Sigmoid colon (tissue), 7 donors: ENCODE measurements at places on chromosomes 16 and 17. TPM values are rescaled to one million over a fixed set of nuclear protein-coding genes. Genes with fewer than 3 reads are reported as not detected.

The TMEM114 gene
- not detected for total RNA-seq

The RMI2 gene
- 0.36 TPM for total RNA-seq

The KRT28 gene
- total RNA-seq = not detected

The MILR1 gene
- 1.8 TPM for total RNA-seq

The SLC5A11 gene
- not detected for total RNA-seq

The C17orf107 gene
- total RNA-seq = 0.99 TPM

The SCARF1 gene
- 4.3 TPM for total RNA-seq

The AHSP gene
- not detected for total RNA-seq

The SYNGR3 gene
- total RNA-seq = 5.5 TPM

The ZNF385C gene
- total RNA-seq = not detected

DNA sequence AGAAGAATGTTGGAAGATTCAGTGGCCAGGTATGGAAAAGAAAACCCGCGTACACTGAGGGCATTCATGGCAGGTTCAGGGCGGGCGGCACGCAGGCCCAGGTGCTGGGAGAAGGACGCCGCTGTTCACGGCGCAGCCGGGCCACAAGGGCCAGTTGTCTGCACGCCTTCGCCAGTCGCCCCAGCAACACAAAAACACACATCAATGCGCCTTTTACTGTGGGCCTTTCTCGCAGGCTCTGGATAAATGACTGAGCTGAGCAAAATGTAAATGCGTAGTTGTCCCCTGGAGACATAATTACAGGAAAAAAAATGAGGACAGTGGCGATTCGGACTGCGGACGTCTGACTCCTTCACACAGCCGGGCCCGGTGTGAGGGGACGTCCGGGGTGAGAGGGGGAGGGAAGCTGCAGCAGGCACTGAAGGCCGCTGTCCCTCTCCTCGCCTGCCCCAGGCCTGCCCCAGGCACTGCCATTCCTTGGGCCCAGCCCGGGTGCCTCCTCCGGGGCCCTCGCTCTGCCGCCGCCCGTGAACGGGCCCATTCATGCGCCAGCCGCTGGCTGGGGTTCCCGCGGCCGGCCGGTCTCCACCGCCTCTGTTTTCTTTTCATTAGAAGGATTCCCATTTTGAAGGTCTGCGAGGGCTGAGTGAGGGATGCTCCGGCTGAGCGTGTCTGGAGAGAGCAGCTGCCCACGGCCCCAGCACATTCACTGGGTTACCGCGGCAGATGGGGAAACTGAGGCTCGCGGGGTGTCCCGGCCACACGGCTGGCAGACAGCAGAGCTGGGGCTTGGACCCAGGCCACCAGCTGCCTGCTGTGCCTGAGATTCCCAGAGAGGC lies 6.5 kb upstream of the ZNF469 start:
- H3K27me3 ChIP-seq = no peaks in the 10 kb centered on the region
- no peaks in the 10 kb centered on the region for H3K36me3 ChIP-seq
- peak; percentile 52 for DNase-seq
- H3K4me3 ChIP-seq = no peak overlapping the region

- peak within 1 kb of the TSS; percentile 64 for H3K4me3 ChIP-seq
- peak within 1 kb of the TSS; percentile 74 for H3K27ac ChIP-seq
- H3K27me3 ChIP-seq = peaks cover 15% of the 10 kb centered on the region
Observed at GRCh38 chr17:41786227-41787020, at the start of gene JUP. Gene JUP, minus strand, starts transcription at chr17:41786711. Its CDS starts 14,857 bp downstream, at chr17:41771854.

DNA sequence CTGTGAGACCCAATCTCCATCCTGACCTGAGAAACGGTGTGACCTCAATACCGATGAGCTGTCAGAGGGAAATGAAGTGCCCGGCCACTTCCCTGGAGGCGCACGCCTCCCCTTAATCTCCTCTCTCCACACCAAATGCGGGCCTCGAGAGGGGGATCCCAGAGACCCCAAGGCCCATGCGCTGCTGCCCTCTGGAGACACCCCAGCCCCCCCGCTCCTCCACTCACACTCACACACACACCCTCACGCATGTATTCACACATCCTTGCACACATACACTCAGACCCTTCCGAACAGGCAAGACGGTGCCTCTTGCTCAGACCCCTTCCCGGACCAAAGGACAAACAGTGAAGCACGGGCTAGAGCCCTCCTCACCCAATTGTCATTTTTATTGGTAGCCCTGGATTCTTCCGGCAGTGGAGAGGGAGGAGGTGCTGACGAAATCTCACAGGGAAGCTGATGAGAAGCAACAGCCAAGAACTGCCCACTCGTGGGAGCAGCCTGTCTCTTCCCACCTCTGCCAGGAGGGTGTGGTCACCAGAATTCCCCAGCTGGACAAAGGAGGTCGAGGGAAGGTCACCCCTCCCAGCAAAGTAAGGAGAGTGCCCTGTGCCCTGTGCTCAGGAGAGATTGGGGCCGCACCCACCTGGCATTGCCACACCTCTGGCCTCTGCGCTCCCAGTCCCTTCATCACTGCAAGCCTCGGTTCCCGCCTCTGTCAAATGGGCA lies 136.0 kb upstream of the TNRC6C start:
- no peaks in the 10 kb centered on the region for H3K27me3 ChIP-seq
- no peaks in the 10 kb centered on the region for H3K36me3 ChIP-seq
- DNase-seq = no peak

GRCh38 chr16:79628501-79628975 lies 28.0 kb upstream of the MAF start:
- H3K27ac ChIP-seq = no peak overlapping the region
- no peak for DNase-seq
- no peak overlapping the region for H3K4me3 ChIP-seq
- H3K27me3 ChIP-seq = no peaks in the 10 kb centered on the region

GRCh38 chr17:29973005-29973404 lies 31.6 kb downstream of the EFCAB5 start:
- H3K4me3 ChIP-seq = no peak overlapping the region
- DNase-seq = no peak
- no peaks in the 10 kb centered on the region for H3K27me3 ChIP-seq

GRCh38 chr17:64146418-64147109 lies 16.6 kb upstream of the ERN1 start:
- peak; percentile 85 for DNase-seq
- peak overlapping the region; percentile 91 for H3K27ac ChIP-seq
- no peaks in the 10 kb centered on the region for H3K27me3 ChIP-seq
- peaks cover 9% of the 10 kb centered on the region for H3K36me3 ChIP-seq
- H3K4me3 ChIP-seq = peak overlapping the region; percentile 71
- H3K4me1 ChIP-seq = peaks cover 15% of the 10 kb centered on the region

GRCh38 chr16:5580296-5580695 lies 482.7 kb upstream of the EEF2KMT start:
- H3K36me3 ChIP-seq = no peaks in the 10 kb centered on the region
- H3K4me1 ChIP-seq = no peaks in the 10 kb centered on the region
- no peaks in the 10 kb centered on the region for H3K27me3 ChIP-seq
- no peak for DNase-seq

DNA sequence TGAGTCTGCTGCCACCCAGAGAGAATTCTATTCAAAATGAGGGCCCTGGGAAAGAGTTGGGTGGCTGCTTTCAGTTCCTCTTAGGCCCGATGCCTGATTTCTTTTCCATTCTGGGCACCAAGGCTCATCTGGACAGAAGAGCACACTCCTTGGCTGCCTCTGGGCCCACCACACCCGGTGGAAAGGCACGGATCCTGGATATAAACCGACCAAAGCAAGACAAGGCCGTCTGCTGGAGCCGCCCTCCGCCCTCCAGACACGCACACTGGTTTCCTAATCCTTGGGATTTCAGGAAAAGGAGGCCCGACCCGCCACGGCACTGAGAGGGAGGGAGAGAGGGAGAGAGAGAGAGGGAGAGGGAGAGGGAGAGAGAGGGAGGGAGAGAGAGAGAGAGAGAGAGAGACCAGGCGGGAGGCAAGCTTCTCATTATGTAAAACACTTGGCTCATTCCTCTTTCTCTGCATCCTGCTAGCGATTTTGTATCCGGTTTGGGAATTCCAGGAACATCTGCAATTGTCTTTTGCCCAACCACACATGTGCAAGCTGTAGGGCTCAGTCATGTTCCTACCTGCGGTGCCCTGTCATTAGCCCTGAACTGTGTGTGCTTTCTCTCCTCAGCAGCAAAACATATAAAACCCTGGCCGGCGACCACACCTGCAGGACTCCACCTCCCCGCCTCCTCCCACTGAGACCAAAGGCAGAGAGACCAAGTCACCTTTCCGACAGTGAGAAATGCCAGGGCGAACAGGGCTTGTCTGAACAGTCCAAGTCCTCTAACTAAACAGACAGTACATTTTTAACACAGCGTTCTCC lies 347.2 kb downstream of the SOX9 start:
- H3K36me3 ChIP-seq = no peaks in the 10 kb centered on the region
- no peak for DNase-seq
- H3K4me3 ChIP-seq = no peak overlapping the region
- H3K27me3 ChIP-seq = no peaks in the 10 kb centered on the region
- H3K27ac ChIP-seq = no peak overlapping the region

- H3K27me3 ChIP-seq = no peaks in the 10 kb centered on the region
- H3K4me1 ChIP-seq = no peaks in the 10 kb centered on the region
- no peaks in the 10 kb centered on the region for H3K36me3 ChIP-seq
- DNase-seq = no peak
- H3K4me3 ChIP-seq = no peak overlapping the region
Observed at GRCh38 chr16:3907586-3907985, 27.1 kb upstream of the CREBBP start.

GRCh38 chr17:74573169-74573568 lies 5.9 kb upstream of the CD300H start:
- no peak for DNase-seq
- no peak overlapping the region for H3K27ac ChIP-seq
- H3K4me3 ChIP-seq = no peak overlapping the region
- no peaks in the 10 kb centered on the region for H3K36me3 ChIP-seq
- H3K4me1 ChIP-seq = no peaks in the 10 kb centered on the region
- H3K27me3 ChIP-seq = no peaks in the 10 kb centered on the region

DNA sequence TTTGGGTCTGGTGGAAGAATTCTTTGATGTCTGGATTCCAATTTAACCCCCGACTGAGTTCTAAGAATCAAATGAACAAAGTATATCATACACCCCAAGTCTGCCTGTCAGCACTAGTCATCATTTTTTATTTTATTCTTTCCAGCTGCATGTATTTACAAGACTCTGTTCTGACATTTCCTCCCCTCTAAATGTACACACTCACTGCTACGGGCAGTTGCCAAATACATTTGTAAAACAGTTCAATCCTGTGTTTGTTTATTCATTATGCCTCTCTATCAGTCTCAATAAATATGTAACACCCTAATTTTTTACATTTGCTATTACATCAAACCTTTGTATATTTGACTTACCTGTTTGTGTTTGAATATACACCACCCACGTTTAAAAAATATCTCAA lies 422.3 kb upstream of the PSMD7 start:
- H3K4me3 ChIP-seq = no peak overlapping the region
- no peak for DNase-seq
- H3K27me3 ChIP-seq = no peaks in the 10 kb centered on the region
- no peaks in the 10 kb centered on the region for H3K4me1 ChIP-seq
- H3K27ac ChIP-seq = no peak overlapping the region
- no peaks in the 10 kb centered on the region for H3K36me3 ChIP-seq

DNA sequence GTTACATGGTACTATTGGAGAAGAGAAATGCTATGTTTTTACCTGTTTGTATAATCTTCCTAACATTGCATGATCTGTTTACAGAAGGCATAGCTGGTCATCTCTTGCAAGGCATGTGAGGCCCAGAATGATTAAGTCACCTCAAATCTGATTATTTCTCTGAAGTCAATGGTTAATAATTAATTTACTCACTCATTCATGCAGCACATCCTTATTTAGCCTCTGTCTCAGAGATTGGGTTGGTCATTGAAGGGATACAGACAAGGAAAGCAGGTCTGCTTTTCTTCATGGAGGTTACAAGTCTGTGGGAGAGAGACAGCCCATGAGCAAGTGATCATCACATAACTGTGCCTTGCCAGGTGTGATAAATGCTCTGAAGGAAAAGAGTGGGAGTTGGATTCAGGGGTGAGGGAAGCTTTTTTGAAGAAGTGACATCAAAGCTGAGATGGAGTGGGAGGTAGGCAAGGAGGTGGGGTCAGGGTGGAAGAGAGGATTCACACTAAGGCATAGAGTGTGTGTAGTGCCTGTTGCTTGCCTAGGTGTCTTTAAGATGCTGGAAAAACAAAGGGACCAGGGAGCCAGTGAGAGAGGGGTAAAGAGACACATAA lies 16.3 kb upstream of the RBFOX1 start:
- no peak for DNase-seq
- no peak overlapping the region for H3K27ac ChIP-seq
- no peaks in the 10 kb centered on the region for H3K27me3 ChIP-seq
- H3K4me3 ChIP-seq = no peak overlapping the region
- no peaks in the 10 kb centered on the region for H3K4me1 ChIP-seq
- H3K36me3 ChIP-seq = no peaks in the 10 kb centered on the region

- H3K36me3 ChIP-seq = no peaks in the 10 kb centered on the region
- H3K27ac ChIP-seq = no peak overlapping the region
Observed at GRCh38 chr16:70808371-70808770, 7.4 kb upstream of the VAC14 start.

DNA sequence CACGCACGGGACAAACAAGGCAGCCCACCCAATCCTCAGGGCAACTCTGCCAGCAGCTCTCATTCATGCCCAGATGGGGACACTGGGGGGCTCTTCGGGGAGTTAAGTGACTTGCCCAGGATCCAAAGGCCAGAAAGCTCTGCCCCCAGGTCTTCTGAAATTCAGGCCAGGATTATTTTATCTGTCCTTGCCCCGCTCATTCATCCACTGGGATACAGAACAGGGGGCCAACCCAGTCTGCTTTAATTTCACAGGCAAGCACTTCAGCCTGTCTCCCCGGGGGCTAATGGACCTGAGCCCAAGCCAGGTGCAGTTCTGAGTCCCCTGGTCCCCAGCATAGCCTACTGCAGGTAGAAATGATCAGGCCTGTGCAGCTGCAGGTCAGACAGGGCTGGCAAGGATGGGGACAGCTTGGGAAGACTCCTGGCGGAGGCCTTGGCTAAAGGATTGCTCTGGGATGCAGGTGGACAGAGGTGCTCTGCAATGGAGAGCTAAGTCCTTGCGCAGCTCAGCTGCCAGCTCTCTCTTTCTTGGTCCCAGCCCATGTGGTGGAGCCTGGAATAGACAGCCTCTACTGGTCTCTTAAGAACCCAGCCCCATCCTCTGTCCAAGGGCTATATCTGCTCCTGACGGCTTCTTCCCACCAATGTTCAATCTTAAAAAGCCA lies 766 bp upstream of the B3GNT9 start:
- H3K36me3 ChIP-seq = peaks cover 6% of the 10 kb centered on the region
- no peak for DNase-seq
- H3K27me3 ChIP-seq = peaks cover 29% of the 10 kb centered on the region
- peak overlapping the region; percentile 81 for H3K27ac ChIP-seq
- no peak overlapping the region for H3K4me3 ChIP-seq
